ENCODE measurements at places on chromosomes 1 and 21. TPM values are rescaled to one million over a fixed set of nuclear protein-coding genes. Genes with fewer than 3 reads are reported as not detected.
A peak's percentile ranks its signal among the peaks of the same experiment; 100 is the strongest.

FCRLA gene
- total RNA-seq: 0.12 TPM

ATP8B2 gene
- 31.0 TPM for total RNA-seq

PIGC gene
- total RNA-seq: 14.6 TPM

COA6 gene
- 37.8 TPM for total RNA-seq

HMCN1 gene
- 22.3 TPM for total RNA-seq

CFHR3 gene
- not detected for total RNA-seq

ZNF683 gene
- 0.35 TPM for total RNA-seq

KRTAP7-1 gene
- not detected for total RNA-seq

MTARC2 gene
- total RNA-seq: 28.7 TPM

DLGAP3 gene
- total RNA-seq: 0.18 TPM

CSF3R gene
- total RNA-seq: 8.3 TPM

AMY1B gene
- total RNA-seq: not detected

SEMA6C gene
- total RNA-seq: 23.6 TPM

KHDC4 gene
- 27.8 TPM for total RNA-seq

RAB3B gene
- total RNA-seq: not detected

- no peak for DNase-seq
Observed at GRCh38 chr21:31193761-31194160, 150.3 kb downstream of the TIAM1 start.

GRCh38 chr1:43731867-43732531 lies 24.7 kb downstream of the ST3GAL3 start:
- no peak for DNase-seq

DNA sequence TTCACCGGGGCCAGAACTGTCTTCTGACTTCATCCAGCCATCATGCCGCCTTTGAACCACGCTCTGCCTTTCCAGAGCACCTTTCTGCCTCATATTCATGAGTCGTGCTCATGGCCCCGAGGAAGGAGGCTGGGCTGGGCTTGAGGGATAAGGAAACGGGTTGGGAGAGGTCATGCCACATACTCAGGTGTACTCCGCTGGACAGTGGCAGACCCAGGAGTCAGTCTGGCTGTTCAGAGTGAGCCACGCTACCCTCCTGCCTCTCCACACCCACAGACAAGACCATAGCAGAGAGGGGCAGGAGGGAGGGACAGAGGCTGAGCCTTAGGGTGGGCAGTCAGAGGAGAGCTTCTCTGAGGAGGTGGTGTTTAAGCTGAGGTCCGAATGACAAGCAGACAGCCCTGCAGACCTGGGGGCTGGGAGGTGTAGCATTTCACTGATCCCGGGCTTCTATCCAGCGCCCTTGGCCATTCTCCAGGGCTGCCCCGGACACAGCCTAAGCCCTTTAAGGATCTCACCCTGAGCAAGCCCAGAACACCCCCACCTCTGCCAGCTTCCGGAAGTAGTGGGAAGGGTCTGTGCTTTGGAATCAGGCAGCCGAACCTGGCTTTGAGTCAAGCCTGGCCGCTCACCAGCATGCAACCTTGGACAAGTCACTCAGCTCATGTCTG lies 102.3 kb downstream of the LACTBL1 start:
- no peak for DNase-seq

DNA sequence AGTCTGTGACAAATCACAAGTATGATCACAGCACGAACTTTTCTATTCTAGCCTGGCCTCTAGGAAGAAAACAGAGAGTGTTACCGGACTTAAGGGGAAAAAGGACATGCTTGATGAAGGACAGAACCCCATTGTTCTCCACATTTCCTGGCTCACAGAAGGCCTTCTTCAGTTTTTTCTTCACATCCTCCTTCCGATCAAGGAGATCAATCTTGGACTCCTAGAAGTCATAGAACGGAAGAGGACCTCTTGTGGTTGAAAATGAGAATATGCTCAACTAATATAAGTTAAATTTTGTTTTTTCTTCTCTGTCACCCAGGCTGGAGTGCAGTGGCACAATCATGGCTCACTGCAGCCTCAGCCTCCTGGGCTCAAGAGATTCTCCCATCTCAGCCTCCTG lies 30.3 kb downstream of the YARS1 start:
- DNase-seq: no peak

DNA sequence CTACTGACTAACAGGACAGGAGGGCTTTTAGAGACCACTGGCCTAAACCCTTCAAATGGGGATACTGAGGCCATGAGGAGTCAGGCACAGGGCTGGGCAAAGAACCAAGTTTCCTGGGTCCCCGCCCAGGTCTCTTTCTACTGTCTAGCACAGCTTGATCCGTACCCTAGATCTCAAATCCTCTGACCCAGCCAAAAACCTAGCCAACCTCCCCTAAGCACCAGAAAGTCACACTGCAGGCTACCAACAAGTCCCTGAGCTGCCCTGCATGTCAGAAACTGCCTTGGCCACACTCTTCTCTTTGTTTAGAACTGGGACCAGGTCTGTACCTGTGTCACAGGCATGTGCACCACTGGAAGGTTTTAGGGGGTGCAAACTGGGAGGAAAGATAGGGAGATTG lies 33.6 kb downstream of the AHDC1 start:
- no peak for DNase-seq

GRCh38 chr1:110829955-110830553 lies 42.9 kb upstream of the CD53 start:
- no peak for DNase-seq

- DNase-seq: no peak
Observed at GRCh38 chr1:37574834-37575480, 18.2 kb downstream of the DNALI1 start.

DNA sequence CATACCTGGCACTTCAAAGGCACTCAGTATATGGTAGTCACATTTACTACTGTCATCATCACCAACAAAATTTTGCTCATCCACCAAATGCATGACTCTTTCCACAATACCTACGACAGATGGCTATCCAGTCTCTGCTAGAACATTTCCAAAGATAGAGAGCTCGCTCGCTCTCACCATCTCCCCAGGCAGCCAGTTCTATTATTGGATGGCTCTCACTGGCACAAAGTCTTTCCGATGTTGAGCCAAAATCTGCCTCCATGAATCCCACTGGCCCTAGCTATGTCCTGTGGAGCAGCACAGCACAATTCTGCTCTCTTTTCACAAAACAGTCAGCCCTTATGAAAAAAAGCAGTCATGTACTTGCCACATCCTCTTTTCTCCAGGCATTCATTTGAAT lies 102.1 kb downstream of the DAB1 start:
- no peak for DNase-seq

- no peak for DNase-seq
Observed at GRCh38 chr1:29849038-29849750, 612.9 kb downstream of the PTPRU start.

DNA sequence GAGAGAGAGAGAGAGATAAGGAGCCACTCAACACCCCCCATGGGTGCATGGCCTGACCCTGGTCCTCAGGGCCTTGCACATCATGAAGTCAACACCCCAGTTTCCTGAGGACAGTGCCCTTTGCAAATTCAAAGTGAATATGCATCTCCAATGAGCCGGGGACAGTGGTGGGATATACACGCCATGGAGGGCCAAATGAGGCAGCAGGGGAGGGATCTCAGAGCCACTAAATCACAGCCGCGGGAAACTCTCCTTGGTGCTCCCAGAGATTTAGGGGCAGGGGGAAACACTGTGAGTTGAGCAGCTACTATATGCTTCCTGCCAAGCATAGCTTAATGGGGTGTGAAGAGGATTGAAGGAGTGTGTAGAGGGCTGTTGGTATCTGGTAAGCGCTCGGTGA lies 35.5 kb downstream of the MATN1 start:
- DNase-seq: no peak

GRCh38 chr21:36379251-36379650 lies 5.9 kb upstream of the CHAF1B start:
- no peak for DNase-seq

DNA sequence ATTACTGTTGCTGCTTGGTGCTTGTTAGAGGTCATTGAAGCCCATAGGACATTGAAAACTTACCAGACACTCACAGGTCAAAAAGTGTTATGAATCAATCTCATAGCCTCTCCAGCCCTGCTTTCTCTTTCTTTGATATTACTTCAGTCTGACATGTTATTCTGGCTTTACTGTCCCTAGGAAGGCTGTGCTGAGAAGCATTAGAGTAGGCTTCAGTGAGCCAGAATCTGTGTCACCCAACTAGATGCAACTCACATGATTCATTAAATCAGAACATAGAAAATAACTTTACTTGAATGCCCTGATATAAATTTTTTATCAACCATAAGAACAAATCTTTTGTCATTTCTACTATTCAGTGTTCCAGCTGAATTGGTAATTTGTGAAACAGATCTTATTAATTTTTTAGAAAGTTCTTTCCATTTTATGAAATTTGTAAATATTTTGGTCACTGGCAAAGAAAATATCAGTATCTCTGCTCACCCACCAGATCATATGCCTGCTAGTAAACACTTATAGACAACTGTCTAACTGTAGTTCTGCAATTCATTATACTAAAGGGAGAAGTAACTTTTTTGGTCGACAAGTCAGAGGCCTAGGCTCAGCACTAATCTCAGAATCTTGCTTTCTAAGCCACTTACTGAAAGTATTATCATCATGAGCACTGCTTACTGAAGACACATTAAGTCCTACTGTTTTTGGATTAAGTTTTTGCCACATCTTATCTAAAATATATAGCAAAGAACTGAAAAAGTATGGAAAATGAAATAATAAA lies 48.2 kb downstream of the RPAP2 start:
- DNase-seq: no peak

DNA sequence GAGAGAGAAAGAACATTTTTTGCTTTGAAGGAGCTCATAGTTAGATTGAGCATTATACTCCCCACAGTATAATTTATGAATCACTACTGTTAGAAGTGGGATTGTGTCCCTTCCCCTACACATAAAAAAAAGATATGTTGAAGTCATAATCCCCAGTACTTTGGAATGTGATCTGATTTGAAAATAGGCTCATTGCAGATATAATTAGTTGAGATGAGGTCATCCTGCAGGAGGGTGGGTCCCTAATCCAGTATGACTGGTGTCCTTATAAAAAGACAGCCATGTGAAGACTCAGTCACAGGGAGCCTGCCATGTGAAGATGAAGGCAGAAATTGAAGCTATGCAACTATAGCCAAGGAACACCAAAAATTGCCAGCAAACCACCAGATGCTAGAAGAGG lies 76.4 kb downstream of the TGFB2 start:
- no peak for DNase-seq

DNA sequence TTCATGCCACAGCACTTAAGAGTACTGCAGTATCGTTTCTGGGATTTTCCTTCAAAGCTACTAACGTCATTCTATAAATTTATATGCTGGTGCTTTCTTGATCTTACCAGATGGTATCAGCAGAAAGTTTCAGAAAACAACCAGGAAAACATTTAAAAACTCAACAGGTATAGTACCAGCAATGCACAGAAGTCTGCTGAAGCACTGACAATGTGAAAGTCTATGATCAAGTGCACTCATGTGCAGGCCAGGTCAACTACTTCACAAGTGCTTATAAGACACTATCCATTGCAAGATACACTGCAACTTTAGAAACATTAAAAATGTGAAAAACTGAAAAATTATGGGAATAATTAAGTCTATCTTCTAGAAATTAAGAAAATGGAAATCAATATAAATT lies 34.7 kb downstream of the LYST start:
- no peak for DNase-seq

GRCh38 chr1:177181280-177181630 lies 10.5 kb downstream of the BRINP2 start:
- DNase-seq: no peak

DNA sequence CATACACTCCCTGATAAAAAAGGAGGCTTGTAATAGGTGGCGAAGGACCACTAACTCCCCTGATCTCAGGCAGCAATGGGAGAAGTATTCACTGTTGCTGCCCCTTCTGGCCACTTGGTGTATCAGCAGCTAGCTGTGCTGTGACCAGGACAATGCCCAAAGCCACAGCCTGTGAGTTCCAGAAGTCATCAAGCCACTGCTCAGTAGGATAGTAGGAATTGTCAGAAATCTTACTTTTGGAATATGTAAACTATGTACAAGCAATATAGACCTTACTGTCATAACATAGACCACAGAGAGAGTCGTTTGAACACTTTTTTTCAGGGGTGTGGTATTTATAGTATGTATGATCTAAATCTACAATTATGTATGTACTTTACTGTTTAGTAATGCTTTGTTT lies 248.3 kb upstream of the CAMK1G start:
- no peak for DNase-seq

- DNase-seq: no peak
Observed at GRCh38 chr1:66758241-66758755, 6.0 kb downstream of the DYNLT5 start.

GRCh38 chr1:116096013-116096618 lies 15.1 kb upstream of the MAB21L3 start:
- DNase-seq: no peak

GRCh38 chr1:50973255-50973654 lies 3.2 kb downstream of the CDKN2C start:
- DNase-seq: no peak

GRCh38 chr1:67559222-67559700 lies 125.7 kb upstream of the GADD45A start:
- DNase-seq: peak; percentile 74

GRCh38 chr21:46151989-46152926 lies 3.1 kb downstream of the FTCD start:
- DNase-seq: no peak

All from left cardiac atrium (tissue), 4 donors.